ENCODE measurements at places on chromosomes 11 and 22.
A peak's percentile ranks its signal among the peaks of the same experiment; 100 is the strongest.

DNA sequence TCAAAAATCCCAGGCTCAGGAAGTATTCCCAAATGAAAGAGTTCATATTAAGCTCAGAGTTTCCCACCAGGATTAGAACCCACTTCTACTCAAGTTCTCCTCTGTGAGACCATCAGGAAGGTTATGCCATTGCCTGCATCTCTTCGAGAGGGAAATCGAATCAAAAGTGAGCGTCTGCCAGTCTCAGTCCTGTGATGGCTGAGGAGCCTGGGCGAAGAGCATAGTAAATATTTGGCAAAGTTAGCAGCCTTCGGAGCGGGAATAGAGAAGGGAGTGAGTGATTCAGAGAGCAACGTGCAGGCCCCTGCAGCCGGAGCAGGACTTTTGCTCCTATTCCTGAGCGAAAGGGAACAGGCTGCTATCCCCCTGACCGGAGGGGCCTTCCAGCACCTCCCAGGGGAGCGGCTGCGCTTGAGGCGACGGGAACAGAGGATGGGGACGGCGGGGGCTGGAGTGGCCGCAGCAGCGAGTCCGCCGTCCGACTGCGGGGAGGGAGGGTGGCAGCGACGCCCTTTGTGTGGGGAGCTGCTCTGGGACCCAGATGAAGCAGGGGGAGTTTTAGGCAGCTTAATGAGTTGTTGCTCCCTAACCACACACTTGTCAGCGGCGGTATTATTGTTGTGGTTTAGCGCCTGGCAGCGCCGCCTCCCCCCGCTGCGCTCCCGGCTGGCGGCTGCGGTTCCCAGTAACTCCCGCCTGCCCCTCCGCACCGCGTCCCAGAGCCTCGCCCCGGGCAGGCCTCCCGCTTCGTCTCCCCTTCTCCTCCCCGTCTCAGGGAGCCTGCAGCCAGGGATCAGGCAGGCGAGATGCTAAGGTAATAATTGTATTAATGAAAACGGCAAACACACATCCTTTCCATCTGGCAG, 21.7 kb upstream of the NRGN start:
- DNase-seq: no peak

- no peak for DNase-seq
These were observed 44.4 kb downstream of the INSC start for GRCh38 chr11:15159085-15159484.

GRCh38 chr11:57182896-57183295, 1.1 kb downstream of the LRRC55 start:
- DNase-seq: no peak

- DNase-seq: no peak
These were observed 400.0 kb downstream of the LARGE1 start for GRCh38 chr22:33519974-33520903.

- no peak for DNase-seq
These were observed 208.8 kb downstream of the DCDC1 start for GRCh38 chr11:31160504-31161422.

DNA sequence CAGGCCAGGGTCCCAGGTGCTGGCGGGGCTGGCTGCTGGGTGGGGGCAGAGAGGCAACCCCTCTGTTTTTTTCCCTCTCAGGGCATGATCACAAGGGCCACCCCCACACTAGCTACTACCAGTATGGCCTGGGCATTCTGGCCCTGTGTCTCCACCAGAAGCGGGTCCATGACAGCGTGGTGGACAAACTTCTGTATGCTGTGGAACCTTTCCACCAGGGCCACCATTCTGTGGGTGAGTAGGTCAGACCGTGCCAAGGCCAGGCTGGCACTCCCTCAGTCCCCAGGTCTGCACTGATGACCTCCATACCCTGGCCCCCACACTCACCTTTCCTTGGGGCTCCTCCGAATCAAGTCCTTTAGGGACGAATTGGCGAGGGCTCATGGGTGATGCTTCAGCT, 7.3 kb downstream of the TCN2 start:
- no peak for DNase-seq

GRCh38 chr22:42857845-42858481, 890 bp upstream of the ARFGAP3 start:
- no peak for DNase-seq

GRCh38 chr11:1014276-1014675, 22.2 kb downstream of the MUC6 start:
- DNase-seq: no peak

GRCh38 chr11:116865696-116866095, 28.3 kb upstream of the APOA1 start:
- DNase-seq: no peak

- DNase-seq: no peak
These were observed 10.5 kb upstream of the RPS19BP1 start for GRCh38 chr22:39543095-39543494.

- DNase-seq: peak; percentile 76
These were observed at the start of gene VPS51 for GRCh38 chr11:65095974-65096806. Gene VPS51 (plus strand): TSS chr11:65096214. CDS start chr11:65096251, 37 bp downstream.

- no peak for DNase-seq
These were observed 796 bp upstream of the YIF1A start for GRCh38 chr11:66289548-66290329.

DNA sequence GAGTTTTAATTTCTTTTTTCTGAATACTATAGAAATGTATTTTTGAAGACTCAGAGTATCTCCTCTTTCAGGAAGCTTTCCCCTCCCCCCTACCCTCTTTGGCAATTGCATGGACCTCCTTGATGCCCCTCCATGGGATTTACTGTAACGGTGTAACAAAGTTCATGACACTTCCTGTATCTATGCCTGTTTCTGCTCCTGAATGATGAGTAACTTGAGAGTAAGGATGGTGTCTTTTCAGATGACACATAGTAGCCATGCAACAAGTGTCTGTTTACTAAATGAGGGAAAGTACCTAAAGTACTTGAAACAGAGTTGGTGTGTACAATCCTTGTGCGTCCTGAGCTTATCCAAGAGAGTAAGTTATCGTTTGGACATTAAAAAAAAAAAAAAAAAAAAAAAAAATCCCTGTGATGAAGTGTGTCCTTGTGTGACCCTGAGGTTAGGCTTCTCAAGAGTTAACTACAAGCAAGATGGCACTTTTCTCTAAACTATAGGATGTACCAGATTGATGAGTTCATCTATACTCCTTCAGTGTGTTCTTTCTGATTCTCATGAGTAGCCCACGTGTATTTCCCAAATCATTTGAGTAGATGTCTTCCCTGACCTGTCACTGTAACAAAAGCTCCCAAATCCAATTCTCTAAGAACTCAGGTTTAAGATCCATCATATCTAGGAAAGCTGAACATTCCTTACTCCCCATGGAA, 7.4 kb downstream of the ETS1 start:
- DNase-seq: peak; percentile 27

DNA sequence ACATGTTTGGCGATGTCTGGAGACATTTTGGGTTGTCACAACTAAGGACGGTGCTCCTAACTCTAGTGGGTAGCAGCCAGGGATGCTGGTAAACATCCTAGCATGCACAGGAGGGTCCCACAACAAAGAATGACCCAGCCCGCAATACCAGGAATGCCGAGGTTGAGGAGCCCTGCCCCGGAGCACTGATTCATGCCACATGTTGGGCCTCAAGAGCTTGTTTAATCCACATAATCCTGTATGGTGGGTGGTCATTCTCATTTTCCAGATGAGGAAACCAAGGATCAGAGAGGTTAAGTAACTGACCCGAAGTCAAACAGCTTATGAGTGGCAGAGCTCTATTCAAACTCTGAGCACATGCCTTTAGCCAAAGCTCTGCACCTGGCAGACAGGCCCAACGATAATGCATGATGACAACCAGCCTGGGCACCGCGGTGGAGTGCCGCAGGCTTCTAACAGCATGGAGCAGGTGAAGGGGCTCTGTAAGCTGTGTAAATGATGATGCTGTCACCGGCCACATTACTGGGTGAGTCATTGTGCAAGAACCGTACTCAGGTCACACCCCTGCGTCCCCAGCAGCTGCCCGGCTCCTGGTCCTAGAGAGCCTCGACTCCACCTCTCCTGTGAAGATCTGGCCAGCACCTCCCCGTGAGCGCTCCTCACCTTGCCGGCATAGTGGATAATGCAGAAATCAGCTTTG, 58.6 kb downstream of the APOL1 start:
- DNase-seq: no peak

- DNase-seq: no peak
These were observed 65.8 kb downstream of the LRRC32 start for GRCh38 chr11:76604626-76605241.

GRCh38 chr11:102493524-102493923, 37.0 kb downstream of the MMP7 start:
- DNase-seq: no peak

DNA sequence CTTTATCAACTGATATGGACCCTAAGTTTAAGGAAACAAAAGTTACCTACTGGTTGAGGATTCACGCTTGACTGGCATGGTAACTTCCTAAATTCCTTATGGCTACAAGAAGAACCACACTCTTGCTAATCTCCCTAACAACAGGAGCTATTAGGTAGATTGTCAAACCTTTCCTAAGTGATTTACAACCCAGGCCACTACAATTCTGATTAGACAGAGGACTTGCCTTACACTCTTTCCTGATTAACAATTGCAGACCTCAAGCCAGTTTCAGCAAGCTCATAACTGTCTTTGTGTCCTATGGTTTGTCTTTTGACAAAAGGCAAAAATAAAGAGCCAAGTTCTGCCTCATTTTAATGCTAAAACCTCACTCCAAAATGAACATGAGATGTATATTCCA, 16.3 kb downstream of the OR52K2 start:
- DNase-seq: no peak

DNA sequence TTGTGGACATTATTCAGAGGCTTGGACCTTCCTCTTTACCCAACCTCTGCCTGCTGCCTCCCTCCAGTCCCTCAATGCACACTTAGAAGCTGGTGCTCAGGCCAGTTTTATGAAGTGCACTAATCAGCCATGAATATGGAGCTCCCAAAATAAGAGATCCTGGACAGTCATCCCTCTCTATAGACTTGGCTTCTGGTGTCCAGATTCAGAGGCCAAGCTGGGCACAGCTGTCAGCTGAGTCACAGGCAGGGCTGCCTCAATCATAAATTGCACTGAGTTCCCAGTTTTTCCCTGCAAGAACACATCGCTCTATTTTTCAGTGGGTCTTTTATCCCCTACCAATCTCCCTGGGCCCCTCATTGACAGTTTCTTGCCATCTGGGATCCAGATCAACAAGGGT, 161.7 kb upstream of the CADM1 start:
- no peak for DNase-seq

DNA sequence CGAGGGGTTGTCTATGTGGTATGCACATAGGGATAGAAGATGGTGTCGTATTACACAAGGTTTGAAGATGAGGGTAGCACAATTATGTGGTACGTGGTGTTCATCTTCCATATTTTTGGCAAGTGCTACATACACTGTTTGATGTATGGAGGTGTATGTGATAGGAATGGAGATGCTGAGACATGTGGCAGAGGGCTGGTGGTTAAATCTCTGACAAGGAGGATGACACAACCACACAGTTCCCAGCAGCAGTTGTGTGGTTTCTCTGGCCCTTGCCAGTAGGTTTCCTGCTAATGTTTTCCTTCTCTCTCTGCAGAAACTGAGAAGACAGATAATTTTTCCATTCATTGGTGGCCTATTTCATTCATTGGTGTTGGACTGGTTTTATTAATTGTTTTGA, 17.0 kb downstream of the NCR3LG1 start:
- no peak for DNase-seq

GRCh38 chr11:130796828-130797227, 119.5 kb downstream of the SNX19 start:
- DNase-seq: no peak

Measured in activated CD4-positive, alpha-beta T cell treated with anti-CD3 and anti-CD28 coated beads, Interleukin-2, amount 50 U/mL, for 24 hours (primary cell).